ENCODE measurements at places on chromosomes 4 and X.

DNA sequence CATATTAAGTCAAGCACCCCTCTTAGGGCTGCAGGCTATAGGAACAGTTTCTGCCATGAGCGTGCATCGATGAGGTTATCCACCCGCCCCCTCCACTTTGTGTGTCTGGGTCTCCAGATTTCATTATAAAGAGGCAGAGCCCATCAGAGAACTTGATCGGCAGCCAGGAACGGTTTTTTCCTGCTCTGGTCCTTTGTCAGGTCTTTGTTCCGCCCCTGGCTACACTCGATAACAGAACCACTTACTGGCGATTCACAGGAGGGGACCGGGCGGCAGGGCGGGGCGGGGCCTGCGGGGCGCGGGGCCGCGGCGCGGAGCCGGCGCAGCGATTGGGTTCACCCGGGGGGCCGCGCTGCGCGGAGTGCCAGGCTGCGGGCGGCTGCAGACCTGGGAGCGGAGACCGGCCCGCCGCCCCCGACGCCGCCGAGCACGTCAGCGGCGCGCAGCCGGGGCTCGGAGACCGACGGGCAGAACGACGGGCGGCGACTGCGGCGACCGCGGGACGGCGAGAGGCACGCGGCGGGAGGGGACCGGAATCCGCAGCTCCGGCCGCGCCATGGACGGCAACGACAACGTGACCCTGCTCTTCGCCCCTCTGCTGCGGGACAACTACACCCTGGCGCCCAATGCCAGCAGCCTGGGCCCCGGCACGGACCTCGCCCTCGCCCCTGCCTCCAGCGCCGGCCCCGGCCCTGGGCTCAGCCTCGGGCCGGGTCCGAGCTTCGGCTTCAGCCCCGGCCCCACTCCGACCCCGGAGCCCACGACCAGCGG is at the start of gene SLC10A4:
SLC10A4 (plus strand) TSS at position 338 of the 771 bp plus-strand sequence; CDS start at position 557, 219 bp downstream.
- DNase-seq = no peak

DNA sequence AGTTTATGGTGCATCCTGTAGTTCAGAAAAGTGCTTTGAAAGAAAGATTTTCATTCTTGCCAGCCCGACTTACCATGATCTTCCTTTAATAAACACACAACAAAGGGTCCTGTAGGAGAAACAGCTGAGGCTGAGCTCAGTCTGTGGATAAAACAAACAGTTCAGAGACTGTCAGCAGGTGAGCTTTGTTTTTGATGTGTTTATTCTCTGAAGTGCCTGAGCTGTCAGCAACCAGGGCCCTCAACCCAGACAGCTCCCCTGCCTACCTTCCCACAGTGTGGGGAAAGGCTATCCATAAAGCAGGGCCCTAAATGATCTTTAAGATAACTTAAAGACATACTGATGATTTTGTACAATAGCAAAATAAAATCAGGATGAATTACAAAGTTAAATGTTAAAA is 459.2 kb upstream of the GALNT7 start:
- DNase-seq = no peak

DNA sequence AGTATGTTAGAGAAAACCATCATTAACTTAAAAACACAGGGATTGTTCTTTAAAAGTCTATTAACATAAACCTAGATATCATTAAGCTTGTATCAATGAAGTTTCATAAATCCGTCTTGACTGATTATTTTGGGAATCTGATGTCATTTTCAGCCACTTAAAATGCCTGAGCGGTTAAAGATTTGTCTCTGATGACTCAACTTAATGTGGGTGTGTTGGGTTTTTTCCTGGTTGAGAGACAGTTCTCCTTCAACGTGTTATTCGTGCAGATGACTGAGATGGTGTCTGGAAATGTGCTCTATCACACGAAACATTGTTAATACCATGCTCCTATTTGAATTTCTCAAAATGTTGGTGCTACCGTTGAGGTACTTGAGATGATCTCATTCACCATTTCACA is 227.3 kb upstream of the TENM3 start:
- no peak for DNase-seq

DNA sequence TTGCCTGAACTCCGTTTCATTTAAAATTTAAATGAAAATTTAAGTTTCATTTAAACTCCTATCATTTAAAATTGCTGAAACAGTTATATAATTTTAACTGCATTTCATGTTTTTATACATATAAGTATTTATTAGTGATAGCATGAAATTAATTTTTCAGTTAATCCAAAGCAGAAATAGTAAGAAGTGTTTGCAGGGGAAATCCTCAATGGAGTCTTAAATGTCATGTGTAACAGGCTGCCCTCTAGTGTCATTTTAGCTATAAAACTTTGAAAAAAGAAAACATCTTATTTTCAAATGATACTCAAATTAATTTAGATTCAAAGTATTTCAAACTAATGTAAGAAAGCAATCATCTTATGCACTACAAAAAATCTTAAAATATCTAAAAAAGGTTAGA is 27.2 kb downstream of the TAPT1 start:
- peak; percentile 4 for DNase-seq

DNA sequence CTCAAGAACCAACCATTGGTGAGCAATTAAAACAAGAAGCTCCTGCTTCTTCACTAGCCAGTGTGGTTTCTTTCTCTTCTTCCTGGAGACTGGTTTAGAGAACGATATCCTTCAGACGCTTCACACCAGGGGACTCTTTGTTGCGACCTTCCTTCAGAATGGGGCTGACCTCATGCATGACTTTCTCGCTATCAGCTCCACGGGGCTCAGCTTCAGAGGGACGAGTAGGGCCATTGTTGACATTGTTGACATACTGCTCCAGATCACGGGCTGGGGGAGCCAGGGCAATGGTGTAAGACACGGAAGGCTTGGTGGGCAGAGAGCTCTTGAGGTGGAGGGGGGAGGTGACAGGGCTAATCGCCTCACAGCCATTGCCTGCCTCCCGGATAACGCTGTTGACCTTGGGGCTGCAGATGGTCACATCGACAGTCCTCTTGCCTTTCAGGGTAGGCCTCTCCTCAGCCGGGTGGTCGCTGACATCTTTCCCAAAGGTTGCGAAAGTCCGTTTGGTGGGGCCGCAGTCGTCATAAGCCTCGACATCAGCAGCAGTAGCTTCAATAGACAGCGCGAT is 113.8 kb downstream of the PCDH19 start:
- DNase-seq = no peak

Data from NCI-H524 treated with DMSO at 0.1 percent for 48 hours (cell line).